ENCODE measurements at places on chromosomes 5 and 9.

- no peak for DNase-seq
Observed at GRCh38 chr5:1091632-1092031, 20.2 kb downstream of the SLC12A7 start.

DNA sequence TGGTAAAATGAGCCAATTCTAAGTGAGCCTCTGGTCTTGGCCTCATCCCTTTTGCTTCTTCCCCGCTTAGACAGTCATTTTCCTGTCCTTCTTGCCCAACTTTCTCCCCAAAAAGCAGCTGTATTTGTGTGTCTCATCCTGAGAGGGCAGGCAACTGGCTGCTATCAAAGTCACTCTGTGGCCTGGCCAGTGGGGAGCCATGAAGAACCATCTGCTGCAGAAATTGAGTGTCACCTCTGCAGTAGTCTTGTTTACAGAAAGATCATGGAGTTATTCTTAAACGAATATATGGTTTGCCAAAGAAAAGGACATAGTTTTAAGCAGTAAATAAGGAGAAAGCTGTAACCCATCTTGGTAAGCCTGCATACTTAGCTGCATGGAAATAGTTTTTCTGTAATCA, 233.6 kb upstream of the ELAVL2 start:
- no peak for DNase-seq

- DNase-seq, result no peak
Observed at GRCh38 chr9:135173066-135173465, 85.6 kb downstream of the OLFM1 start.

GRCh38 chr9:89722712-89723111, 117.9 kb downstream of the GADD45G start:
- no peak for DNase-seq

DNA sequence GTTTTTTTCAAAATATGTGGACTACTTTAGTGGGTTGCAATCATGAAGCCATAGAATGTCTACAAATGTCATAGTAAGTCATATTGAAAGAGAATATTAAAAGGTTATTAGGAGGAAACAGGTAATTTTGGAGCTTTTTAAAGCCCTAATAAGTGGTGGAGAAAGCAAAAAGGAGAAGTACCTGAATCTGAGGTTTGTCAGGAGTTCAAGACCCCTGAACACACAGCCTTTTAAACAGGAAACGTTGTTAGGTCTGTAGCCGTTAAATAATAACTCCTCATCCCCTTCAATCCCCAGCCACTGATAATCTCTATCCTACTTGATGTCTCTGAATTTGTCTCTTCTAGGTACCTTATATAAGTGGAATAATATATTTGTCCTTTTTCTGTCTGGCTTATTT, 51.1 kb downstream of the SPEF2 start:
- no peak for DNase-seq

Measured in activated CD4-positive, alpha-beta T cell treated with anti-CD3 and anti-CD28 coated beads for 4 hours (primary cell).